ENCODE measurements at places on chromosomes 1 and 21. TPM values are rescaled to one million over a fixed set of nuclear protein-coding genes. Genes with fewer than 3 reads are reported as not detected.

GRCh38 chr1:46725736-46726108 lies 6.8 kb upstream of the EFCAB14 start:
- no peak for DNase-seq

- DNase-seq = no peak
Observed at GRCh38 chr1:151868486-151868885, 15.0 kb upstream of the THEM5 start.

- DNase-seq = peak; percentile 3
Observed at GRCh38 chr21:18499761-18500376, 96.3 kb upstream of the TMPRSS15 start.

PLA2G2F gene
- not detected for polyA plus RNA-seq

GRCh38 chr1:181014477-181015250 lies 8.0 kb downstream of the STX6 start:
- DNase-seq = no peak

DNA sequence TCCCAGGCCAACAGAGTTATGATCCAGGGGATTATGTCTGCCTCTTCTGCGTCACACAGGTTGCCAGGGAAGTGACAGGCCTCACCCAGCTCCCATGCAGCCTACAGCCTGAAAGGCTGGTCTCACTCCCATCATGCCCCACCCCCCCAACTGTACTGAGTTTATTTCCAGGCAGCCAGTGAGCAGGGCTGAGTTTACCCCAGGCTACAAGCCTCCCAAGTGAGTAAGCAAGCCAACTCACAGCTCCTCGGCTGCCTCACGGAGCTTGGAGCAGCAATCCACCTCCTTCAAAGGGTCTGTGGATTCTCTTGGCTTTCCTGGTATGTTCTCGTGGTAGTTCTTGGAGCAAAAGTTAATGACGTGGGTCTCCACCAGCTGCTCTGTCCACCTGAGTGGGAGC lies 1147.6 kb upstream of the ADGRL4 start:
- DNase-seq = no peak

FAM131C gene
- 0.97 TPM for polyA plus RNA-seq

OXCT2 gene
- 0.44 TPM for polyA plus RNA-seq

PDE4B gene
- 3.0 TPM for polyA plus RNA-seq

GRCh38 chr1:225645194-225645895 lies 7.6 kb downstream of the ENAH start:
- DNase-seq = no peak

KIF17 gene
- 4.3 TPM for polyA plus RNA-seq

DNA sequence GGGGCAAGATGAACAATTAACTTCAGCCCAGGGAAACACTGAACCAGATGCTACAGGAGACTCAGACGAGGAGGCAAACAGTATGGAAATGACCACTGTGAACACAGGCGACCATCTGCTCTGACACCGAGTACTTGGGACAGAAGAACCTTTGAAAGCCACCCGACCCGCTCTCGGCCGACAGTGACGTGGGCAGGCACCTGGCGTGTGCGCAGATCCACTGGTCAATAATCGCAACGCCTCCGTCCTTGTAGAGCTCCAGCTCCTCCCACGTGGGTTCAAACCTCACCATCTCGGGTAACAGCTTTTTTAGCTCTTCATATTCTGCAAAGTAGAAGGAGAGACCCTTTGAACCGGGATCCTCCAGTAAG lies 20.3 kb downstream of the POFUT2 start:
- DNase-seq = no peak

DNA sequence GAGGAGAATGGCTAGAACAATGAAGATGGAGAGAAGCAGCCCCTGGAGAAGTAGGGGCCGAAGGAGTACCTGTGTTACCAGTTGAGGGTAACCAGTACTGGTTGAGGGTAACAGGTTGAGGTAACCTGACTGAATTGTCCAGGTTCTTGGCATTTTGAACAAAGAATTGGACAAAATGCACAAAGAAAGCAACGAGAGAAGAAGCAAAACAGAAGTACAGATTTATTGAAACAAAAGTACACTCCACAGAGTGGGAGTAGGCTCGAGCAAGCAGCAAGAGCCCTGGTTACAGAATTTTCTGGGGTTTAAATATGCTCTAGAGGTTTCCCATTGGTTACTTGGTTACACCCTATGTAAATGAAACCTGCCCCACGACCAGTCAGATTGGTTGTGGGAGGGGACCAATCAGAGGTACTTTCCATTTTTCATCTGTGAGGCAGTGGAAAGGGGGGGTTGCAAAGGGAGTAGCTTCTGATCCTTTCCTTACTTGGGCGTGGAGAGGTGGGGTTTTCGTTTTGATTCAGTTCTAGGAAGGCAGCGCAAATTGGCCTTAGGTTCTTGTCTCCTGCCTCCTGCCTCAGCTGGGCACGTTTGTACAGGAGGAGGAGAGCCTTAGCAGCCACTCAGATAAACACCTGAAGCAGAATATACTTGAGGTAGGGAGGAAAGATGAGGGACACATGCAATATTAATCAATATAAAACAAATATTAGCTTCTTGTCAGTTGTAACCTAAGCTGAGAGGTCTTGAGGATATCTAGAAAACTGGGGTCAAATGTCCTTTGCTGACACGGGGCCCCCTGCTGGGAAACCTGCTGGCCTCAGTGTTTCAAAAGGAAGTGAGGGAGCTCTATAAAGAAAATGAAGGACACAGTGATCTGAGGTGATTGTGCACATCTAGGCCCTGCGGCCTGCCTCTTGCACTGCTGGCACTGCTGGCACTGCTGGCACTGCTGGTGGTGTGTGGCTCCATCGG lies 14.3 kb upstream of the LSM10 start:
- no peak for DNase-seq

OR2T34 gene
- not detected for polyA plus RNA-seq

DNA sequence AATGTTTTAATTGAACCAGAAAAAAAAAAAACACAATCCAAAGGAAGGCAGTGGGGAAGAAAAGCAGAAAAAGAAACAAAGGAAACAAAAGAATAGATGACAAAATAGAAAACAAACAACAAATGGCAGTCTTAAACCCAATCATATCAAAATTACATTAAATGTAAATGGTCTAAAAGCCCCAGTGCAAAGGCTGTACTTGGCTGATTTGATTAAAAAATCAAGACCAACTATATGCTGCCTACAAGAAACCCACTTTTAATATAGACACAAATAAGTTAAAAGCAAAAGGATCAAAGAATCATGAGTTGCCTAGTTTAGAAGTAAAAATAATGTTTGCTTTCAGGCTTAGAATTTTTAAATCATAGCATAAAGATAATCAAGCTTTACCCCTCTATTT lies 19.8 kb upstream of the C1orf115 start:
- no peak for DNase-seq

PKNOX1 gene
- polyA plus RNA-seq = 21.7 TPM

DNA sequence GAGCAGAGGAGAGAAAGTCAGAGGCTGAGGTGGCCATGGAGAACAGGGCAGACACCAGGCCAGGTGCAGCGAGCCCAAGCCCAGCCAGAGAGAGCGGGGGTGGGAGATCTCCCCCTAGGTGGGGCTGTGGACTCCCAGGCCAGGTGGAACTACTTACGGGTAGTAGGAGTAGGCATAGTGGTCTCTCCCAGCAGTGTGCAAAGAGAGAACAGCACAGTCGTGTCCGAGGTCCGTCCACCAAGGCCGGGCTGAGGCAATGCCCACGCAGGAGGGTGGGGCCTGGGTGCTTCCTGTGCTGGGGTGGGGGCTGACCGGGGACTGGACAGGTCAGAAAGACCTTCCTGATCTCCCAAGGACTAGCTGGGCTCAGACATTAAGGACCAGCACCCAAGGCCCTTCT lies 263.7 kb downstream of the PTPRU start:
- no peak for DNase-seq

GRCh38 chr1:161176468-161177111 lies 717 bp downstream of the B4GALT3 start:
- DNase-seq = no peak

- DNase-seq = no peak
Observed at GRCh38 chr1:20538227-20538626, 14.1 kb upstream of the FAM43B start.

DNA sequence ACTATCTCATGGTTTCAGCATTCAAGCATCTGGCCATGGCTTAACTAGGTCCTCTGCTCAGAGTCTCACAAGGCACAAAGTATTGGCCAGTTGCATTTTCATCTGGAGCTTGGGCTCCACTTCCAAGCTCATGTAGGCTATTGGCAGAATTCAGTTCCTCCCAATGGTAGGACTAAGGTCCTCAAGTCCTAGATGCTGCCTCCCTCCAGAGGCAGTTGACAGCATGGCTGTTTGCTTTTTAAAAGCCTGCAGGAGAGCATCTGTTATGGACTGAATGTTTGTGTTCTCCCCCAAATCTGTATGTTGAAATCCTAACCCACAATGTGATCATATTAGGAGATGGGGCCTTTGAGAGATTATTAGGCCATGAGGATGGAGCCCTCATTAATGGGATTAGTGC lies 38.0 kb upstream of the HLX start:
- DNase-seq = no peak

DNASE2B gene
- 0.03 TPM for polyA plus RNA-seq

DNA sequence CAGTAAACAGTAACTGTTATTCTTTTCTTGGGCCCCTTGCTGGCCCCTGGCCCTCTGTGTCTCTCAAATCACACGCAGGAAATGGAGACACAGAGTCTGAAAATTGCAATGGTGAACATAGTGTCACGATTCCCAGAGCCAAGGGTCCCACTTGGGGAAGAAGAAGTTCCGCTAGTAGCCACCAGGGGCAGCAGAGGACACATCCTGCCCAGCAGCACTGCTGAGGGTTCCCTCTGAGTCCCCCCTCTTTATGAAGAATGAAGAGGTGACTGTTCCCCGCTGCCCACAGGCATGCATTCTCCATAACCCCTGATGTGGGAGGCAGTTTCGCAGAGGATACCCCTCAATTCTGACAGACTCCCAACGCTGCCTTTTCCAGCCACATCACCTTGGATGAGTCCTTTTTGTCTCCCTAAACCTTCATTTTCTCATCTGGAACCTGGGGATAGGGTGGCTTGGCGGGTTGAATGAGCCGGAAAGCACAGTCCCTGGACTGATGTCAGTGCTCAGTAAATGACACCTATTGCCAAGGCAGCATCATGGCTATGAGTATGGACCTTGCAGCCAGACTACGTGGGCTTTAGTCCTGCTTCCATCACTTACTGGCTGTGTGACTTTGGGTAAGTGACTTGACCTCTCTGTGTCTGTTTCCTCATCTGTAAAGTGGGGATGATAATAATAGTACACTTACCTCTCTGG lies 238.0 kb upstream of the TMEM51 start:
- DNase-seq = peak; percentile 84

GRCh38 chr1:153277852-153278251 lies 18.4 kb downstream of the LORICRIN start:
- DNase-seq = no peak

DNA sequence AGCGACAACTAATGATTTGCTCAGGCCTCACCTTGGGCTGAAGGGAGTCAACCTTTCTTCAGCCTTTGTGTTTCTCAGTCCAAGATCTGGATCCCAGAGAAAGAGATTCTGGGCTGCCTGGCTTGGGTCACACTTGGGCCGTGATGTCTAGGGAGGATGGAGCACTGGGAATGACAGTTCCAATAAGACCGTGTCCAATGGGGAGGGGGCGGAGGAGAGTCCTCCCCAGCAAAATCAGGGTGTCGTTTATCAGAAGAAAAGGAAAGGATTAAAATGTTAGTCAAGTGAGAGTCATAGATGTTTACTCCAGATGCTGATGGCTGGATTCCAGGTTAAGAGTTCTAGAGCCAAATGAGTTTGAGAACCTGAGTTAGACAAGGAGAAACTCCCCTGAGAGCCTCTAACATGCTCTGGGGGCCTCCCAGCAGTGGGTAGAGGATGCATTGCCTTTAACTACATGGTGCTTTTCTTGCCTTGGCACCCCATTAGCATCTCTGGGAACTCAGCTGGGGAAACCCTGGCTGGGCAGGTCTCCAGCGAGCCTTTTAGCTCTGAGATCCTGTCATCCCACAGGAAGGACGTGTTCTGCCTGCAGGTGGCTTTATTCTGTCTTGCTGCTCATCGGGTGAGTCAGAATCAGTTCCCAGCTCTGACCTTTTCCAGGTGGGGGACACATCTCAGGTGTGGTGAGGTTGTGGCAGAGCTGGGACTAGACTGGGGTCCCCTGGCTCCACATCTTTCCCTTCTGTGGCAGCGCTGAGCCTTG lies 22.2 kb downstream of the NIPAL3 start:
- no peak for DNase-seq

DNA sequence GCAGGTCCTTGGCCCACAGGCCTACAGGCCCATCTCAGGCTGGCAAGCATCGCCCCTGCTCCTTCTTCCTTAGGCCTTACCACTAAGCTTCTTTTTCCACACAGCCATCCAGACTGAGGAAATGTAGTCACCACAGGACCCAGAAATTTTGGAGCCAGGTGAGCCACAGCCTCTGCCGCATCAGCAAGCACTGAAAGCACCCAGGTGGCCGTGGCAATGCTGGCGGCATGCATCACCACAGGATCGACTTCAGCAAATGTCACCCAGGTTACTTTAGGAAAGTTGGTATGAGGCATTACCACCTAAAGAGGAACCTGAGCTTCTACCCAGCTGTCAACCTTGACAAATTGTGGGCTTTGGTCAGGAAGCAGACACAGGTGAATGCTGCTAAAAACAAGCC lies 11.6 kb downstream of the PIGM start:
- DNase-seq = no peak

- no peak for DNase-seq
Observed at GRCh38 chr21:31282095-31282709, 61.9 kb downstream of the TIAM1 start.

IVL gene
- polyA plus RNA-seq = 0.86 TPM

DNA sequence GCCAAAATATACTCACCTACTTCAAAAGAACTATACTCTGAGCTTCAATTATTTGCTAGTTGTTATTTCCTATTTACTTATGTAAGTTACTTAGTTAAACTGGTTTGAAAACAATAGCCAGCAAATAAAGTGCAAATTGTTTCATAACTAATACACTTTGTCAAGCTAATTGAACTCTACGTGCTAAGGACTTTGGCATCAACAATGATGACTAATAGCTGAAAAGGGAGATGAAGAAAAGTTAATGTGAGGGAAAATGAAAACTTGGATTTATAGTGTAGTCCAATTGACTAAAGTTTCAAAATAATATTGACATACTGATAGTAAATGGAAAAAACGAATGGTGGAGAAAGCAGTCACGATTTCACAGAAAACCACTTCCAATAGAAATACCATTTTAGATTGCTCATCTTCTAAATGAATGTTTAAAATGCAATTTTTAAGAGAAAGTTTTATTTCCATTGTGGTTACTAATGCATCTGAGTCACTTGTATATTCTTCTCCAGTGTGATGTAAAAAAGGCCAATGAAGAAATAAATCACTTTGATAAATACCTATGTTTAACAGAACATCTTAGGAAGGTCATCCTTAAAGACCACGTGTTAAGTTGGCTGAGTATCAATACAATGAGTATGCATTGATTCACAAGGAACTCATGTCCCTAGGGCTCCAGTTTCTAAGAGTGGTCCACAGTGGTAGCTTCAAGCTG lies 455.2 kb downstream of the LTN1 start:
- DNase-seq = no peak

- no peak for DNase-seq
Observed at GRCh38 chr1:185775501-185775900, 41.3 kb downstream of the HMCN1 start.

- no peak for DNase-seq
Observed at GRCh38 chr1:44688760-44689446, 14.4 kb downstream of the ARMH1 start.

DNA sequence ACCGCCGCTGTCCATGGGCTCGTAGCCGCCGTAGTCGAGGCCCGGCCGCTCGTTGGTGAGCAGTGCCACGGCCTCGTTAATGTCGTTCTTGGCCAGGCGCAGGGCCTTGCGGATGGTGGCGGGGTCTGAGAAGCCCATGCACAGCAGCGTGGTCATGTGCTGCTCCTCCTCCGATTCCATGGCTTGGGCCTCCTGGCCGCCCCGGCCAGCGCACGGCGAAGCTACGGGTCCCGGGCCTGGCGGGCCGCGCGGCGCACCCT lies 300 bp downstream of the USP24 start:
- DNase-seq = peak; percentile 85

PKLR gene
- 0.03 TPM for polyA plus RNA-seq

- no peak for DNase-seq
Observed at GRCh38 chr1:39360731-39361130, 130.7 kb upstream of the BMP8A start.

Measured in SK-N-SH (cell line).